AG08396 (cell line): ENCODE measurements at places on chromosomes 16 and 17.

- no peak for DNase-seq
Observed at GRCh38 chr17:56030009-56030624, 123.2 kb upstream of the ANKFN1 start.

- DNase-seq = no peak
Observed at GRCh38 chr16:87819282-87819681, 50.0 kb downstream of the SLC7A5 start.

GRCh38 chr17:83116783-83117555 is 37.6 kb downstream of the METRNL start:
- DNase-seq = no peak

DNA sequence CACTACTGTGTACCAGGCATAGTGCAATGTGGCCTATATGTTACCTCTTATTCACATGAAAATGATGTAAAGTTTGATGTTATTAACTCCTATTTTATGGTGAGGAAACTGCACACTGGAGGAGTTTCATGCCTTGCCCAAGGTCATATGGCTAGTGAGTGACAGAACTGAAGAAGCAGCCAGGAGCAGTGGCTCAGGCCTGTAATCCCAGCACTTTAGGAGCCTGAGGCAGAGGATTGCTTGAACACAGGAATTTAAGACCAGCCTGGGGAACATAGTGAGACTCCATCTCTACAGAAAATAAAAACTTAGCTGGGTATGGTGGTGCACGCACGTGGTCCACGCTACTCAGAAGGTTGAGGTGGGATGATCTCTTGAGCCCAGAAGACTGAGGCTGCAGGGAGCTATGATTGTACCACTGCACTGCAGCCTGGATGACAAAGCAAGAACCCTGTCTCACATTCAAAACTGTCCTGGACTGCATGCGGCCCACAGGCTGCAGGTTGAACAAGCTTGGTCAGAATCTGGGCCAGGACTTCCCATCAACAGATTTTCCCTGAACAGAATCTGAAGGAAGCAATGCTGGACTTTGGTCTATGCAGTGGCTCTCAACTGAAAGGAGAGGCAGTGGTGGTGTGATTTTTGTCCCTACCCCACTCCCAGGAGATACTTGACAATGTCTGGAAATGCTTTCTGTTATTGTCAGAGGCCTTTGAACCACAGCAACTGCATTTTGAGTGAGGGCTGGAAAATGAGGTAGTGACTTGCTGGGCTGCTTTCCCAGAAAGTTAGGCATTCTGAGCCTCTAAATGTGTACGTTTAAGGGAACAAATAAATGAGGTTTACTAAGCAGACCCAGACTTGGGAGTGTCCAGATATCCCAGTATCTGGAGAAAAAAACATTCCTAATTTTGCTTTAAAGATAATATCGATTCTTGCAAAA is 479.5 kb downstream of the TMEM114 start:
- no peak for DNase-seq

GRCh38 chr16:48503779-48504178 is 106.2 kb downstream of the N4BP1 start:
- peak; percentile 89 for DNase-seq

GRCh38 chr17:83069931-83070742 is 9.3 kb upstream of the METRNL start:
- DNase-seq = no peak

DNA sequence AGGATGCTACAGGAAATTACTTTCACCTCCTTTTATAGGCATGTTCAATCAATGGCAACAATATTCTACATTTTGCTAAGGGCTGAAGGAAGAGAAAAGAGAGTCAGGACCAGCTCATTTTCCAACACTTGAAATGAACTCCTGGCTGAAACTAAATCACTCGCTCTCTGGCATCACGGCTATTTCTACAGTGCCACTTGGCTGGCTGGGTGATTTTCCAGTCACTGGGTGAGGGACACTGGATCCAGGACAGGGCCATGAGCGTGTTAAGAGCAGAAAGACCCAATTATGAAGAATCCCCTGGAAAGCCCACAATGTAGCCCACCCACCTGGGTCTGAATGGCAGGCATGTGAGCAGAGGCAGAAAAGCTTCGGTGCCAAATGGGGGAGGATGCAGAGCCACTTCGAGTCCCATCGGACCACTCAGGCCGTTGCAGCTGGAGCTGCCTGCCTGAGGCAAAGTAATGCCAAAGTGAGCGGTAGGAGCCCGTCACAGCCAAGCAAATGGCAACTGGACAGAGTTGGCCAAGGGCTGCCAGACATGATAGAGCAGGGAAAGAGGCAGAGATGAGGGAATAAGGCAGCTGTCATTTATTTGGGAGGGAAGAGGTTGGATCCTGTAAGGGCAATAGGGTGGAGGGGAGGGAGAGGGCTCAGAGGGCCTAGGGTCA is 246.2 kb downstream of the STX8 start:
- no peak for DNase-seq

DNA sequence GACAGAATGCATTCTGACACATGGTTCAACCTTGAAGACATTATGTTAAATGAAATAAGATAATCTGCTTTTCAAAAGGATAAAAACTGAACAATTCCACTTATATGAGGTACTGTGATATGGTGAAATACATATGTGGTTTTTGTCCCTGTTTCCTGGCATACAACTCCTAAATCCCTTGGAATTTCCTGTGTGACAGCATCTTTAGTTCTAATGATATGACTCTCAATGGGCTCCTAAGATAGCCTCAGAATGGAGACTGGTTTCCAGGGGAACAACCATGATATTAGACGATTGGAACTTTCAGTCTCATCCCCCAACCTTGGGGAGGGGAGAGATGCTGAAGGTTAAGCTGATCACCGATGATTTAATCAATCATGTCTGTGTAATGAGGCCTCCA is 37.7 kb upstream of the PHLPP2 start:
- DNase-seq = no peak

GRCh38 chr16:1942047-1942809 is 771 bp downstream of the MSRB1 start:
- no peak for DNase-seq

GRCh38 chr16:89504091-89504490 is 4.1 kb upstream of the SPG7 start:
- DNase-seq = no peak

GRCh38 chr17:66347661-66348514 is 45.5 kb downstream of the PRKCA start:
- no peak for DNase-seq

GRCh38 chr16:84349862-84350684 is 18.3 kb upstream of the ATP2C2 start:
- no peak for DNase-seq

- no peak for DNase-seq
Observed at GRCh38 chr17:38867179-38867967, 2.5 kb upstream of the LASP1 start.

- no peak for DNase-seq
Observed at GRCh38 chr16:30087181-30087898, 4.4 kb downstream of the TBX6 start.

DNA sequence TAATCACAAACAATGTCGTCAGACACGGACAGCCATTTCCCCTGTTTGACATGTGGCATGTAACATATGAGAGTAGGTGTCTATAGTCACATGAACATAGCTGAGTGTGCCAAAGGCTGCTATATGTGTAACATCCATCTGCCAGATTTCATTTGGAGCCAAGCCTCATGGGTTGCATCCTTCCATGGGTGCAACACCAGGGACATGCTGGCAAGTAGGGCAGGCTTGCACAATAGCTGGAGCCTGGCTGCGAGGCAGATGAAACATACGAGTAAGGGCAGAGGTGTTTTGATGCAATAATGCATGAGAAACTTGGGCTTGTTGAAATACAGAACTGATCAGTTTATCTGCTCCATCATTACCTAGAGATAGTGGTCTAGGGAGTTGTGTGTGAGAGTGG is 9.0 kb upstream of the ZNF689 start:
- no peak for DNase-seq

DNA sequence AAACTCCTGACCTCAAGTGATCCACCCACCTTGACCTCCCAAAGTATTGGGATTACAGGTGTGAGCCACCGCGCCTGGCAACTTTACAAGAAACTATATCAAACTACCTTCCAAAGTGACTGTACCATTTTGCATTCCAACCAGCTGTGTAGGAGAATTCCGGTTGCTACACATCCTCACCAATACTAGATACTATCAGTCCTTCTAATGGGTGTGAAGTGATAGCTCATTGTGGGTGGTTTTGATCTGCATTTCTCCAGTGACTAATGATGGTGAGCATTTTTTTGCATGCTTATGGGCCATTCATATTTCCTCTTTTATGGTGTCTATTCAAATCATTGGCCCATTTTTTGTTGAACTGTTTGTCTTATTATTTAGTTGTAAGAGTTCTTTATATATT is 37.7 kb downstream of the SCNN1B start:
- no peak for DNase-seq

- DNase-seq = no peak
Observed at GRCh38 chr17:50841277-50841948, 6.0 kb downstream of the WFIKKN2 start.

GRCh38 chr16:70156207-70156978 is 17.2 kb upstream of the CLEC18C start:
- DNase-seq = peak; percentile 3

- DNase-seq = no peak
Observed at GRCh38 chr16:50539053-50539695, 9.0 kb upstream of the NKD1 start.

GRCh38 chr16:70604407-70605282 is 41.7 kb upstream of the IL34 start:
- DNase-seq = no peak

- DNase-seq = no peak
Observed at GRCh38 chr17:70369391-70369790, 200.1 kb downstream of the KCNJ2 start.

DNA sequence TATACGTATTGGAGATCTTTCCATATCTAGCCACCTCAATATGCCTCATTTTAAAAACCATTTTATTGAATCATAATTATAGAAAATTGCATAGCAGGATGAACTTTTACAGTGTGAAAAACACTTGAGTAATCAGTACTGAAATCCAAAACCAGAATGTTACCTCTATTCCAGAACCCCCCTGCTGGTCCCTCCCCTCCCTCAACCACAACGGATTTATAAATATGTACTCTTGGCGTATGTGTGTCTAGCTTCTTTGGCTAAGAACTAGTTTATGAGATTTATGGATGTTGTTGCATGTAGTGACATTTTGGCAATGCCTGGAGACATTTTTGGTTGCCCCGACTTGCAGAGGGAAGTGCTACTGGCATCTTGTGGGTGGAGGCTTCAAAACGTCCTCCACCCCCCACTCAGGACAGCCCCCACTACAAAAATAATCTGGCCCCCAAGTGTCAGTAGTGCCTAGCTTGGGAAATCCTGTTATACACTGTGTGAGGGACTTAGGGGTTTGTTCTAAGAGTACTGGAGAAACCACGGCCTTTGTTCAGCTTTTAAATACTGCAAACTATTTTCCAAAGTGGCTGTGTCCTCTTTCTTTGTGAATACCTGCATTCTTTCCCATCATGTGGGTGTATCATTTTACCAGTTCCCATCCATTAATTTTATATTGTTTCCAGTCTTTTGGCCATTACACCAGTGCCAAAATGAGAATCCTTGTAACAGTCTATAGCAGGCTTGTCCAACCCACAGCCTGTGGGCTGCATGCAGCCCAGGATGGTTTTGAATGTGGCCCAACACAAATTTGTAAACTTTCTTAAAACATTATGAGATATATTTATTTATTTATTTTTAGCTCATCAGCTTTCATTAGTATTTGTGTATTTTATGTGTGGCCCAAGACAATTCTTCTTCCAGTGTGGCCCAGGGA is 23.7 kb downstream of the ITPRIPL2 start:
- no peak for DNase-seq

GRCh38 chr17:9810100-9810949 is 11.6 kb downstream of the GSG1L2 start:
- DNase-seq = no peak

GRCh38 chr16:50151322-50151721 is 1.8 kb upstream of the TENT4B start:
- no peak for DNase-seq

DNA sequence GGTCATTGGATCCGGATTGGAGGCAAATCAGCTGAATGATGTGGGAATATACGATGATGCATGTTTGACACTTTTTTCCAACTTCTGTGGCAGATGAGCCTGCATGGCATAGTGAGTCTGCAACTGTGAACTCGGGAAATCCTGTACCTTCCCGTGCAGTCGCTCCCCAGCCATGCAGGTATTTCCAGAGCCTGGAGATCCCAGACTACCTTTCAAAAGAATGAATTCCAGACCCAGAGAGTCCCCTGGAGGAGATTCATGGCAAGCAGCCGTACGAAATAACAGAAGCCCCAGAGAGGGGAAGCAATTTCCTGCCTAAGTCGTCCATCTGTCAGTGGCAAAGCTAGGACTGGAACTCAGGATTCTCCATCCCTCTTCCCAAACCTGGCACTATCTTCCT is 75.7 kb upstream of the FAM20A start:
- DNase-seq = no peak

DNA sequence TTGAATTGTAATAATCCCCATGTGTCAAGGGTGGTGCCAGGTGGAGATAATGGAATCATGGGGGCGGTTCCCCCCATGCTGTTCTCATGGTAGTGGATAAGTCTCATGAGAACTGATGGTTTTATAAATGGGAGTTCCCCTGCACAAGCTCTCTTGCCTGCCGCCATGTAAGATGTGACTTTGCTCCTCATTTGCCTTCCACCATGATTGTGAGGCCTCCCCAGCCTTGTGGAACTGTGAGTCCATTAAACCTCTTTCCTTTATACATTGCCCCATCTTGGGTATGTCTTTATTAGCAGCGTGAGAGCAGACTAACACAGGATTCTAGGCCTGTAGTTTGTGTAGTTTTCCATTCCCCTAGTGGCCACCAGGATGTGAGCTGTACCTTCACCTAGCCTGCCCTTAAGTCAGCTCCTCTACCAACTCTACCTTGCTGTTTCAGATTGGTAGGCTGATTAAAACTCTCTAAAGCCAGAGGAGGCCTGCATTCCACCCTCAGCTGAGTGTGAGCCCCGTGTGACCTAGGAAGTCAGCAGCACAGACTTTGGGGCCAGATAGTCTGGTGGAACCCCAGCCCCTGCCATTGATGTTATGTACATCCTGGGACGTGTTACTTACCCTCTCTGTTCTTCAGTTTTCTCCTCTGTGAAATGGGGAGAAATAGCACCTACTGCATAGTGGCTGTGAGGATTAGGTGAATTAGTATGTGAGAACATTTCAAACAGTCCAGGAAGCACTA is 252.4 kb upstream of the CACNG5 start:
- DNase-seq = no peak

GRCh38 chr17:63270610-63271009 is 175.5 kb downstream of the CYB561 start:
- DNase-seq = no peak
